ENCODE measurements at places on chromosomes 12 and 14. TPM values are rescaled to one million over a fixed set of nuclear protein-coding genes. Genes with fewer than 3 reads are reported as not detected.

EPYC gene
- total RNA-seq: not detected

LMNTD1 gene
- total RNA-seq: not detected

STAC3 gene
- total RNA-seq: not detected

MMP19 gene
- total RNA-seq: 3.8 TPM

B3GNT4 gene
- 0.23 TPM for total RNA-seq

OTUB2 gene
- total RNA-seq: 2.4 TPM

All from hair follicular keratinocyte (primary cell).